ENCODE measurements at places on chromosomes 12 and 14.

DNA sequence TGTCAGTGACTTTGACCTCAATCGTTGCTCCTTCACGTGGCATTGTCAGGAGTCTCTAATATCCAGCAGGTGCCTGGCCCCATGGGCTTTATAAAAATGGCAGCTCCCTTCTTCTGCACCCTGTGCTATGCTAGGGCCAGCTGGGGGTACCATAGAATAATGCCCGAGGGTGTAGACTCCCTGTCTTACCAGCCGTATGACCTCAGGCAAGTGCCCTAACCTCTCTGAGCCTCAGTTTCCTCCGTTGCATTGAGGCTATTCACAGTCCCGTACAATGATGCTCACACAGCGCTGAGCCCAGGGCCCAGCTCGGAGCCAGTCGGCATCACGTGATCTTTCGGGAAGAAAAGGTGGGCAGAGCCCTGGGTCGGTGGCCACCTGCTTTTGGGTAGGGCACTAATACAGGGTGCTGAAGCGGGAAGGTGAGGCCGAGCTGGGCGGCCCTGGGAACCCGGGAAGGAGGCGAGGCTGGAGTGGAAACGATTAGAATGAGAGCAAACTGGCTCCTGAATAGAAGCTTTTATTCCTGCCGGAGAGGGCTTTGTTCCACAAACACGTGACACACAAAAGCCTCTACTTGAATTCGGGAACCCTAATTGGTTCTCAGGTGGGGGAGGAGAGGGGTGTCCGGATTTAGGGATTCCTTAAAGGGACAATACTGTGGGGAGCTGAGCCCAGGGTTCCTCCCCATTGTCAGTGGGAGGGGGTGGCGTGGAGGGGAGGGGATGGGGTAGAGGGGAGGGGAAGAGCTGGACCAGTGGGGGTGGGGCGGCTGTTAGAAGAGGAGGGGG lies 19.9 kb upstream of the MSI1 start:
- no peak for DNase-seq

- DNase-seq: no peak
These were observed 417.1 kb downstream of the AEBP2 start for GRCh38 chr12:19856389-19856788.

GRCh38 chr14:80208461-80208860 lies 2.8 kb downstream of the DIO2 start:
- no peak for DNase-seq

GRCh38 chr14:68173227-68173972 lies 353.8 kb downstream of the RAD51B start:
- no peak for DNase-seq

GRCh38 chr14:29829851-29830250 lies 97.8 kb downstream of the PRKD1 start:
- no peak for DNase-seq

DNA sequence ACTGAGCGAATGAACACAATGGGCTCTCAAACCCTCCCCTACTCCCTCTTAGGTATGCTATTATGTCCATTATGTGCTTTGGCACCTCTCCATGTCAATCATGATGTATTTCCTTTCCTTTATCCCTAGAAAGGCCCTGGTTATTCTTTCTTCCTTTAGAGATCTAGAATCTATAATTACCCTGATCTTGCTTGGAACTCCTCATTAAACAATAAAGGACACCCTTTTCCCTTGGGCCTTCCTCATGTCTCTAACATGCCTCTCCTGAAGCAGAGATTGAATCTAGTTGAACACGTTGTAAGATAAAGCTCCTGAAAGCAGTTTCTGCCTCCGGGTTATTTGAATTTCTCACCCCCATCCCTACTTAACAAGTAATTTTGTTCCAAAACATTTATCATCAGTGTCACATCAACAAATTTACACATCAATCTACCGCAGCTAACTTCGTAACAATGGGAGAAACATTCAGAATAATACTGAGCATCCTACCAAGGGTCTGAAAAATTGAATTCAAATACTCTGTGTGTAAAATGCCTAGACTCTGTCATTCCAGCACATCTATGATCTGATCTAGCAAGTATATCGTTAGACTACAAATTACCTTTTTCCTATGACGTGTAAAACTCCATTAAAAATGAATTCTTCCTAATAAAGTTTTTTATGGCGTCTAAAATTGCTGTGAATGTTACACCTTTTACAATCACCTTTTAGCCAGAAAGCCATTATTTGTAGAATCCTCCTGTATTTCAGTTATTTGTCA lies 5.4 kb downstream of the USP44 start:
- no peak for DNase-seq

GRCh38 chr14:38901791-38902190 lies 201.2 kb downstream of the SEC23A start:
- no peak for DNase-seq

DNA sequence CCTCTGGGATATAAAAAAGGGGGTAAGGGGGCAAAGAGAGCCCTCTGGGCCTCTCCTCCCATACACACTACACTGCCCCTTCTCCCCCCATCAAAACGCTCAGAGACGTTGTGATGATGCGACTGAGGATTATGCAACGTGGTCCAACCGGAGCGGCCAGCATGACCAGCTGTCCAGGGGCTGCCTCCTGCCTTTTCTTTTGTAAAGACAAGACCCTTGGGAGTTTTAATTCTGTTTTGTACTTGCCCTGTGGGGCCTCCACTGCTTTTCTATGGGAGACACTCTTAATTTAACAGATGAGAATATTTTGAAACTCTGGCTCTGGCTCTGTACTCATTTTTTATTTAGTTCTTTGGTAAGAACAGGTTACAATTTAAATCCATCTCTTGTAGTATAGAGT lies 7.2 kb downstream of the MBD6 start:
- DNase-seq: no peak

DNA sequence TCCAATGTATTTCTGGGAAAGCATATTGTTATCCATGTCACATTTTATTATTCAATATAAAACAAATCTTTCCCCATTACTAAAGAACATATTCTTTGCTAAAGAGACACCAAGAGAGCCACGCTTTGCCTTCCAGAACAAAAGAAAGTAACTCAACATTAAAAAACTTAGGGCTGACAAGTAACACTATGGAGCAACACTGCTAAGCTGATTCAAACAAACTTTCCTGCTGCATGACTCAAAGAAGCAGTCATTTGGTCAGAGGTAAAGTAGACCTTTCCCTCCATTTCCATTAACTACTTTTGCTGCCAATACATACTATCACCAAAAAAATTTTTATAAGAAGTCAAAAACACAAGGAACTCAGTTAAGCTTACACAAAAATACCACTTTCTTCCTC lies 83.0 kb downstream of the DENND5B start:
- DNase-seq: no peak

DNA sequence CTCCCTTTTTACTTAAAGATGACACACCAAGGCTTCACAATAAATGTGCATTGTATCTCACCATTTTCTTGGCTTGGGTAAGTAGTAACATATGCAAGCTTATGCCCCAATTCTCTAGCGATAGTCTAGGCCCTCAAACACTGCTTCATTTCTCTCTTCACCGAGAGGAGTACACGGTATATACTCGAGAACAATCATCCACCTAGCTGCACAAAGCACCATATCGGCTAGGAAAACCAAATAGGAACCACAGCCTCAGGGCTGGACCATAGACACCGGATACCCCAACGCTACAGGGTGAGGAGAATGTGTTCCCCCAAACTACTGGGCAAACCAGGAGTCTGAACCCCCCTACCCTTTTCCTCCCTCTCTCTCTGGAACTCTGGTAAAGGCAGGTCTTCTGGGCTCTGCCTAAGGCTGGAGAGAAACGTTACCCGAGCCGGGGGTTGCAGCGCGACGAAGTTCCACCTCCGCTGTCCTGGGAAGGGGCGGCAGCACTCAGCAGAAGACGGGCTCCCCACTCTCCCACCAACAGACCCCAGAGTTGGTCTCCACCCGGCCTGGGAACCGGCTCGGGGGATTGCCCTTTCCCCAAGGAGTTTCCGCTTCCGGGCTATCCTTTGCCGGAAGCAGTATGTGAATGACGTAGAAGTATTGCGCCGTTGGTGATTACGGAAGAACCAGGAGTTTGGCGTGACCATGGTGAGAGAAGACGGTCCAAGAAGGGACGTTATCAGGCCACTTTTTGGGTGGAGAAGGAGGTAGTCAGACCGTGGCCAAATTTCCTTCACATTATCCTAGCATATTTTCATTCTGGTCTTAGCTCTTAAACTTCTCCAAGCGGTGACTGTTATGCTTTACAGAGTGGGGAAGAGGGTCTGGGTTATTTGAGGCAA lies at the start of the genes AREL1 and FCF1:
Gene AREL1, minus strand, starts transcription at position 582 of the 896 bp plus-strand sequence. CDS start 27,465 bp downstream, outside the sequence.
Gene FCF1, plus strand, starts transcription at position 646 of the 896 bp plus-strand sequence. Its CDS starts 54 bp downstream, at position 700.
- DNase-seq: peak; percentile 76

DNA sequence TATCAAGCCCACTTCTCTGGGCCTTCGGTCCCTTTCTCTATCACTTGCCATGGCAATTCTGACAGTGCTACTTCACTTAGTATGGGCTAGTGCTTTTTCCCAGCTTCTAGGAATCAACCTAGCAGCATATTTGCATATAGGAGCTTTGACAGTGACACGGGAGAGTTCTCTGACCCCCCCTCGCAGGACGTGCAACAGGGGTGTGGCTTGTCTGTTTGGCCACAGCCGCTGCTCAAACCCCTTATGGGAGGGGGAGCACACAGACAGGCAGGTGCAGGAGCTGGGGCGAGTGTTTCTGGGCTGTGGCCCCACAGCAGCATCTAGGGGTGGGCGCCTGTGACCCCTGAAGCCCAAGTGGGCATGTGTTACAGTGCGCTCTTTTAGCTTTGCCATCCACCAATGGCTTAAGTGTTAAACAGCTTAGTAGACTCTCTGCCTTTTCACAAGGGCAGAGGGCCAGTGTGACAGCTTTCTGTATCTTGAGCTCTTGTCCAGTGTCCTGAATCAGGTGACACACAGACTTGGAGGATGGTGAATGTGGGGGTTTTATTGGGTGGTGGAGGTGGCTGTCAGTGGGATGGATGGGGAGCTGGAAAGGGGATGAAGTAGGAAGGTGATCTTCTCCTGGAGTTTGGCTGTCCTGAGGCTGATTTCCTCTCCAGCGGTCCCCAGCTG lies 229.3 kb downstream of the PCNX1 start:
- no peak for DNase-seq

GRCh38 chr14:74695406-74695805 lies 17.5 kb downstream of the AREL1 start:
- no peak for DNase-seq

DNA sequence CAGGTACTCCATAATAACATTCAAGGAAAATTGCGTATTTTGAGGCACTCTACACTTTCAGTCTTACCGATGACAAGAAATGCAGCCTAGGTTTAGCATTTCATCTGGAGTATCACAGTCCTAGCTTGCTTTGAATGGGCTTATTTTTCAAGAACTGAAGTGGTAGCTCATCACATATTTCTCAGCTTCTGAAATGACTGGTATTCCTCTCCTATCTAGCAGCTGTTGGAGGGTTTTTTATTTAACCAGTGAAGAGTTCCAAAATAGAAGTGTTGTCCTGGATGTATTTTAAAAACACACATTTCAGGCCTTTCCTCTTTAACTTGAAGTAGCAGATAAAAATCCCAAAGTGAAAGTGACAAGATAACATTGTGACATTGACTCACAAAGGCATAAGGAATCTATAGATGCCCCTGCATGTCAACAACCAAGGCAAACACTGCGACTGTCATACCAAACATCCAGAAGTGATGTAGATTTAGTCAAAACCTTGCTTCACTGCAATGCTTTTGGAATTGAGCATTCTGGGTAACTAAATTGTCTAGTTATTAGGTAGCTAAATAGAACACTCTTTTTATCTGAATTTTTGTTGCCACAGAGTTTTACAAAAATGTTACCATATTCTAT lies 182.2 kb upstream of the FBXO33 start:
- DNase-seq: no peak

DNA sequence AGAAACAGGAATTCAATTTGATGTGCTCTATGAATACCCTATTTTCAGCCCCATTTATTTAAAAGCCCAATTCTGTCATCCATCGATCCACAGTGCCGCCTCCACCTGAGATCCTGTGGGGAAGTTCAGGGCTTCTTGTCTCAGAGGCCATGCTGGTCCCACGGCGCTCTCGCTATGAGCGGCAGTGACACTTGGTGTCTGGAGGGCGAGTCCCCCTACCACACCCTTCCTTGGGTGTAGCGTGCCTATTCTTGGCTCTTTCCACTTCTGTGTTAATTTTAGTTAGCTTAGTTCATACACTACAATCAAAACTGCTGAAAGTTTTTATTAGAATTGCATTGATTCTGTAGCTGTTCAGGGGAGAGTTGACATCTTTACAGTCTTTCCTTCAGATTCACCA lies 73.8 kb downstream of the DDX51 start:
- no peak for DNase-seq

DNA sequence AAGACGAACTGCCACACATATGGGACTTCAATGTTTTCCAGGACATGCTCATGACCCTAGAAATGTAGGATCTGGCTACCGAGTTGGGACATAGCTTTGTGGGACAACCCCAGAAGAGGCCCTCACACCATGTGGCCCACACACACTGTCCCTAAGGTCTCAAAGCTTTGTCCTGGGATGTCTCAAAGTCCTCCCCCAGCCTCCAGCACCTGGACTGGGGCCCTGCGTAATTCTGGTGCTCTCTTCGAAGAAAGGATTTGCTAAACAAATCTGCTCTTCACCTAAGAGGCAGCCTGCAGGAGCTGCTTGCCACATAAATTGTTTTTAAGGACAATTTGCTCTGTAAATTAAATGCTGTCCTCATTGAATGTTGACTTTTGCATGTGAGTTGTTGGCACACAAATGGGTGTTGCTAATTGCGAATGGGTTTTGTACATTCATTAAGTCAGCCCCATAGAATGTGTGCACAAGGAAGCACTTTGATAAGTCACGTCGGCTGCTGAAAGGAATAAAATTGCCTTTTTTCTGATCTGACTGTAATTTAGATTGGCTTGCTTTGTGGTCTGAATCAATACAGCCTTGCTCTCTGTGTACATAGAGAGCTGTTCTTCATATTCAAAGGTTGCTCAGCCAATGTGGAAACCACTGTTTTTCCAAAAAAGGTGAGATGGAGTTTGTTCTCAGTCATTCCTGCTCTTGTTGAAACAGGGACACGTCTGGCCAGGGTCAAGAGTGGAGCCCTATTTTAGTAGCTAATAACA lies 161.6 kb upstream of the PWP1 start:
- no peak for DNase-seq

- DNase-seq: no peak
These were observed 27.3 kb downstream of the LLPH start for GRCh38 chr12:66103016-66103913.

DNA sequence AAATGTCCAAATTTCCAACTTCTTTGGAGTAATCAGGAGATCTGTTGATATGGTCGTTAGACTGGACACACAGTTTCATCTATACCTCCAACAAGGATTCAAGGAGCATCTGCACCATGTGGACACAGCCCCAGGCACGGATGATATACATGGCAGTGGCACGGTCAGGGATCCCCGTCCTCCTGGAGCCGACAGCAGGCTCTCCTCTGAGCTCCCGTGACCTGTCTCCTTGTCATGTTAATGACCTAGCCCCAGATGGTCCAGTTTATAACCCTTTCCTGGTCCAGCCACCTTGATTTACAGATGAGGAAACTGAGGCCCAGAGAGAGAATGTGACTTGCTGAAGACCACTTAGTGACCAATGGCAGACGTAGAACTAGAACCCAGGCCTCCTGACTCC lies 16.5 kb upstream of the SERPINA4 start:
- no peak for DNase-seq

GRCh38 chr12:83473408-83474095 lies 786.8 kb downstream of the TMTC2 start:
- no peak for DNase-seq

GRCh38 chr12:124543052-124543589 lies 24.3 kb downstream of the NCOR2 start:
- DNase-seq: no peak

Measured in breast epithelium (tissue), 4 donors.